Stimulated activated CD8-positive, alpha-beta memory T cell treated with anti-CD3 and anti-CD28 coated beads, Interleukin-4, amount 100 ng/mL, for 1 hour (primary cell): ENCODE measurements at places on chromosomes 4 and X.

DNA sequence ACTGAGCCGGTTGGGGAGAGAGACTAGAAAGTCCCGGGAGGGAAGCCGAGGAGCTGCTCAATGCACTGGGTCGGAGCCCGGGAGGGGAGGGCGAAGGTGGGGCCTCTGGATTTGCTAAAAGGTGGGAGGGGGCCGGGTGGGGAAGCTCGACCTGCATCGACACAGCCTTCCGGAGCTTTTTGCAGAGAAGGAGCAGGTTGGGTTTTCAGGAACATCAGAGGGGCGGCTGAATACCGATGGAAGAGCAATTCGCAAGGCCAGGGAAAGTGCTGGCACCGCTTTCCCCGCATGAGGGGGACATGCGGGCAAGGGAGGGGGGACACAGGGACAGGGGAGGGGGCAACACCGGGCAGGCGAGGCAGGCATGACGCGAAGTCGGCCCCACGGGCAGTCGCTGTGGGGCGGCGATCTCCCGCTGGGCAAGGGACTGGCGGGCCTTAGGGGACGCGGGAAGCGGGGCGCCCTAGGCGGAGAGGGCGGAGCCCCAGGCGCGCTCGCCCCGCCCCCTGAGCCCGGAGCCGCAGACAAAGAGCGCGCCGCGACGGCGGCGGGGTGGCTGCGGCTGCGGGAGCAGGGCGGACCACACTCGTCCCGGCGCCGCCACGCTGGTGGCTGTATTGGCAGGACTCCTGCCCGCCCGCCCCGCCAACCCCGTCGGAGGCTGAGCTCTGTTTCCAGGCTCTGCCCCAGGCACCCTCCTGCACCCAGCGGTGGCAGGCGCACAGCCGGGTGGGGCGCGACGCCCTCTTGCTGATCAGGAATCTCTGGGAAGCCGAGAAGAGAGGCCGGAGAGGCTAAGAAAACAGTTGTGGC lies 11.6 kb downstream of the PDZD4 start:
- no peak for DNase-seq

- DNase-seq, result no peak
These were observed 335.2 kb downstream of the PPP1R2C start for GRCh38 chrX:42442745-42443144.

- no peak for DNase-seq
These were observed 1.2 kb downstream of the PRPS1 start for GRCh38 chrX:107629540-107629909.

GRCh38 chr4:37812713-37813112 lies 13.8 kb upstream of the PGM2 start:
- no peak for DNase-seq

DNA sequence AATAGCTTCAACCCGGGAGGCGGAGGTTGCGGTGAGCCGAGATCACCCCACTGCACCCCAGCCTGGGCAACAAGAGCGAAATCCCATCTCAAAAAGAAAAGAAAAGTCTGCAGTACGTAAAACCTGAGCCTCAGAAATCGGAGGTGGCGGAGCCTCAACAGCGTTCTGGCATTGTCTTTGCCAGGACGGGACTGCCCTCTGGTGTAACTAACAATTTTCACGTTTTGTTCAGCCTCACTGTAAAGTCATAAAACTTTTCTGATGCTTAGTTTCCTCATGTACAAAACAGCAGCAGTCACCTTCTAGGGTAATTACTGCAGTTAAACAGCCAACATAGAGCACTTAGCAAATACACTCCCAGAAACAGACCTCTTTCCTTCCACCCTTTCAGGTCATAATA lies 121.7 kb downstream of the RBM47 start:
- DNase-seq, result no peak
